Activated T-helper 1 cell treated with Interleukin-2 at 50 U/mL for 16 hours (primary cell): ENCODE measurements at places on chromosomes 16 and 17.

GRCh38 chr17:38761612-38762011, 9.1 kb downstream of the PSMB3 start:
- DNase-seq = no peak

DNA sequence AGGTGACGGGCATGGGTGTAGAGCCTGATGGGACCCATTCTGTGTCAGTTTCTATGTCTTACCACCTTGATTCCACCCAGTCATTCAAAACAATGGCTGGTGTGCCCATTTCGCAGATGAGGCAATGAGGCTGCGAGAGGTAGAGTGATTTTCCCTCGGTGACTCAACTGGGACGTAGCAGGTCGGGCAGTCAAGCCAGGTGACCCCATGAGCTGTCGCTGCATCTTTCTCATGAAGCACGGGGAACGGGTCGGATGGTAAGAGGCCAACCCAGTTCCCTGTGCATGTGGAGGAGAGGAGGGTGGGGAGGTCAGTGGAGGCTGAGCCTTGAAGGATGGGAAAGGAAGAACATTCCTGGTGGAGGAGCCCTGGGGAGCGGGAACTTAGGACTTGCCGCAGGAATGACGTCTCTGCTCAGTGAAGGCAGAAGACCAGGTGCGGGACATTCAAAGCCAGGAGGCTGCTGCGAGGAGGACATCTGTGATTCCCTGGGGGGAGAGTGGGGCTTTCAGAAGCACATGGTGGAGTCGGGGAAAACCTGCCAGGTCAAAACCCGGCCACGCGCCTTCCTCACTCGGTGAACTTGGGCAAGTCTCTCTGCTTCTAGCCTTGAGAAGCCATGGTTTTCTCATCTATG, 1.1 kb downstream of the IL21R start:
- no peak for DNase-seq

GRCh38 chr16:20822521-20823325, 16.4 kb downstream of the REXO5 start:
- no peak for DNase-seq

DNA sequence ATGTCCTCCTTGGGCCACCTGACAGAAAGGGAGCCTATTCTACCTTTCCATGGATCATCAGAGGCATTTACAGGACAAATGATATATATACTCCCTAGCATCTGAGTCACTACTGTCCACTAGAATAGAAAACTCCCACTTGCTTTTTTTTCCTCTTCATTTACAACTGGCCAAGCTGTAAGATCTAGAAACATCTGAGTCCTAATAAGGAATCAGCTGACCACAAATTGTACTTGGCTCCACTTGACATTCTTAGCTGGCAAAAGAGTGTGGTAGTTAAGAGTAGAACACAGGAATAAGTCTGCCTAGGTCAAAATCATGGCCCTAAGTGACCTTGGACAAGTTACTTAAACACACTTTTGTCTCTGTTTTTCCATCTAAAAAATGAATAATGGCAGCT, 5.2 kb downstream of the RUSF1 start:
- DNase-seq = no peak

GRCh38 chr17:42067371-42068091, 17.1 kb upstream of the C17orf113 start:
- DNase-seq = peak; percentile 48

GRCh38 chr17:38748149-38748891, at the start of gene PCGF2:
TSS of gene PCGF2 (minus strand) at chr17:38748336. CDS start at chr17:38740402, 7,934 bp downstream.
- no peak for DNase-seq

- DNase-seq = no peak
Measured at GRCh38 chr16:2737238-2737605, 15.2 kb upstream of the SRRM2 start.

- DNase-seq = no peak
Measured at GRCh38 chr17:53471514-53471913, 351.2 kb upstream of the KIF2B start.

DNA sequence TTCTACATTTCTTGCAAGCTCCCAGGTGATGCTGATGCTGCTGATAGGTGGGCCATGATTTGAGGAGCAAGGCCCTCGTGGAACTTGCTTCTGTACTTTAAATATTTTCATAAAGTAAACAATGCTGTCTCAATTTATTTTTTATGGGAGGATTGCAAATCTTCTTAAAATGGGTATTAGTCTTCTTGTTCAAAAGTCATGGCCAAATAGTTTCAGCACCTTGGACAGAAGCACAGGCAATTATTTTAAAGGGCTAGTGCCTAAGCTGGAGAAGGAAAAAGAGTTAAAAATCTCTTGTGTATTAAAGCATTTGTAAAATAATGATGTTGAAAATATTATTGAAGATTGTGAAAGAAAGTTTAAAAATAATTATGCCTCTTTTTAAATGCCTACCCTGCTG, 50.5 kb downstream of the GPR139 start:
- DNase-seq = no peak

GRCh38 chr17:29573871-29574731, 5.6 kb downstream of the TP53I13 start:
- DNase-seq = no peak

DNA sequence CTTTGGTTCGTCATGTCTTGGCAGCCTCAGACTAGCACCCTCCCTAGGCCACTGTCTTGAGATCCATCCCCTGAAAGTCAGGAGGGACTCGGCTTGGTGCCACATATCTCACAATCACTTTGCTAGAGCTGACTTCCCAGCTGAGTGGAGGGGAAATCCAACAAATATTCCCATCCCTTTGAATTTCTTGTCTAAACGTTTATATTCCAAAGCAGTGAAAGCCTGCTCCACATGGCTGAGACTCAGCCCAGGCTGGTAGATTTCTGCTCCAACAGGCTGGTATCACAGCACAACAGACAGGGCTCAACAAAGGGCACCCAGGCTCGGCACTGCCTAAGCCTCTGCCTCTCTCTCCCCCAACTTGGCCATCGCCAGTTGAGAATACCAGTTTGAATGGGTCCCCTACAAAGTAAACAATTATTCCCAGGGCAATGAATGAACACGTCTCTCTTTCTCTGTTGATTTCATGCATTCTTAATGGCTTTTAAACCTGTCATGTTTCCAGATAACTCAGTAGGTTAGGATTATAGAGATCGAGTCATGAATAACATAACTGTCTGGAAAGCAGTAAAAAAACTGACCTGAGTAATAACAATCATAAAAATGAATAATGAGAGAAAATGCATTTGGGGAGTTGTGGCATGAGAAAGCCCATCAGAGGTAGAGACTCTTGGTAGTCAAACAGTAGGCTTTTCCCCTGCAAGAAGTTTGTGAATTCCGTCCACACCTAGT, 1.0 kb downstream of the KRT13 start:
- no peak for DNase-seq

DNA sequence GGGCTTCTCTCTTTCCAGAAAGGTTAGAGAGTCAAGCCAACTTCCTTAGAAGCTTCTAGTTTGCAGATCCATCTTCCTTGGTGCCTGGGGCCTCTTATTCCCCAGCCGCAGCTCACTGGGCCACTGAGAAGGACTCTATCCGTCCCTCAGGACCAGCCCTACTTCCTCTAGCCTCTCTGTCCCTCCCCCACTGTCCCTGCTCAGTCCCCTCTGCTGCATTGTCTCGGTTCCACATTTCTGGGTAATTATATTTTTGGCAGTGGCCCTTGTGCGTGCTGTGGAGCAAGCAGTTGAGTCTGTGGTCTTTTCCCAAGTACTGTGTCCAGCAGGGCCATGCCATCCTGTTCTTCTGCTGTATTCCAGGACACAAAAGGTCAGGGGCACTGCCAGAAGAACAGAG, 17.8 kb downstream of the IRX3 start:
- no peak for DNase-seq

GRCh38 chr17:49545007-49545660, 30.5 kb upstream of the NXPH3 start:
- DNase-seq = no peak

DNA sequence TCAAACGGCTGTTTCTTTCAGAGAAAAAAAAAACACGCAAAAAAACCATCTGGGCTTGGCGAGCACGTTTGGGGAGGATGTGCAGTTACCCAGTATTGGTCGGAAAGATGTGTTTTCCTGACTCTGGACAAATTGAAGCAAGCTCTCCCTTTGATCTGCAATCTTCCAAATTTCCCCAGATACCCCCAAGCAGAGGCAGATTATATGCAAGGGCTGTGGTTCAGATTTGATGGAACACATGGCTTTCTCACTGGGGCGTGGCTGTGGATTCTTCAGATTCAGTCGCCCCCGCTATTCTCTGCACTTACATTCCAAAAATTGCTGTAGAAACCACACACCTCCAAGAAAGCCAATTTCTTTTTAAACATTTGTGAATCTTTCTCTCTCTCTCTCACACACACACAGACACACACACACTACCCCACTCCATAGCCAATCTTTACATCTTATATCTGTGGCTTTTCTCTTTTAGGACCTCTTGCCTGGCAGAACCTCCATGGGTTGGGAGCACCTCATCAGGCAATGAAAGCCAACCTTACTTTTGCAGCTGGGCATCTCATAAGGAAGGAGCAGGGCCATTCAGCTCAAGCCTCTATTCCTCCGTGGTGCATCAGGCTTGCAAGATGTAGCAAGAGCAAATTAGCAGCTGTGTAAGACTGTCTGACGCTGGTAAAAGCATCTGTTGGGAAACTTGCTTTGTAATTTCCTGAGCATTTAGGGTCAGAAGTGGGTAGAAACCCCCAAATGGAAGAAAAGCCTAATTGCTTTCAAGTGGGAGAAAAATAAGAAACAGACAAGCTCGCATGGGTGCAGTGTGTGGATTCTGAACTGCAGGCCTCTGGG, 103.9 kb upstream of the FAM20A start:
- DNase-seq = no peak

- no peak for DNase-seq
Measured at GRCh38 chr17:59641799-59642484, 22.2 kb downstream of the CLTC start.

- no peak for DNase-seq
Measured at GRCh38 chr16:65222536-65222935, 100.7 kb upstream of the CDH11 start.

DNA sequence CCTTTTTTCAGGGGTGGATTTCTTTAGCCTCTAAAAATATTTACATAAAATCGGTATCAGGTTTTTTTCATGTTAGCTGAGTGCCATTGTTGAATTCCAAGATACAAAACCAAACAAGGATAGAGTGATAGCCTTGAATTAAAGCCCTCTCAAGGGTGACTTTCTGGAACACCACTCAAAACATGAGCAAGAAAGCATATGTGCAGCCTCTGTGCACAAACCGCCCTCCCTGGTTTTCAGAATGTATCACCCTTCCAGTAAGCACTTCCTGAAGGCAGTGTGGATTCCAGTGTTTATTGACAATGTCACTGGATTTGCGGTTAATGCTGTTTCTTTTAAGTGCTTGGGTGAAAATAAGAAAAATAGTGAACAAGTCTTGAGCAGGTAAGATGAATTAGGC, 597.7 kb downstream of the TMEM114 start:
- DNase-seq = no peak

- no peak for DNase-seq
Measured at GRCh38 chr17:62700964-62701705, 73.7 kb downstream of the MRC2 start.

- DNase-seq = no peak
Measured at GRCh38 chr17:4827399-4827798, 5.7 kb upstream of the MINK1 start.

- no peak for DNase-seq
Measured at GRCh38 chr17:41824086-41824485, 11.3 kb downstream of the FKBP10 start.

DNA sequence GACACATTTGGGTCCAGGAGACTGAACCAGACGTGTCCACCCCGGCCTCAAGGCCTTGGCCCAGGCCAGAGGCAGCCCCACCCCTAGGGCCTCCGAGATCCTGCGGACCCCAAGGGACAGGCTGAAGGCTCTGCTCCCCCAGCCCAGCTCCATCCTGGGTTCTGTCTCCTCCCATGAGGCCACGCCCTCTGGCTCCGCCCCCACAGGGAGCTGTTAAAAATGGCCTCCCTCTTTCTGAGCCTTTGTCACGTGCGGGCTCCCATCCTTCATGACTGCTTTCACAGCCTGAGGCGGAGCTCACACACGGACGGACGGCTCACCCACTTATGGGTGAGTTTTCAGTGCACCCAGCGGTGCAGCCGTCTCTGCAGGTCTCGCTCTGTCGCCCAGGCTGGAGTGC, 6.5 kb upstream of the CACNA1H start:
- no peak for DNase-seq

DNA sequence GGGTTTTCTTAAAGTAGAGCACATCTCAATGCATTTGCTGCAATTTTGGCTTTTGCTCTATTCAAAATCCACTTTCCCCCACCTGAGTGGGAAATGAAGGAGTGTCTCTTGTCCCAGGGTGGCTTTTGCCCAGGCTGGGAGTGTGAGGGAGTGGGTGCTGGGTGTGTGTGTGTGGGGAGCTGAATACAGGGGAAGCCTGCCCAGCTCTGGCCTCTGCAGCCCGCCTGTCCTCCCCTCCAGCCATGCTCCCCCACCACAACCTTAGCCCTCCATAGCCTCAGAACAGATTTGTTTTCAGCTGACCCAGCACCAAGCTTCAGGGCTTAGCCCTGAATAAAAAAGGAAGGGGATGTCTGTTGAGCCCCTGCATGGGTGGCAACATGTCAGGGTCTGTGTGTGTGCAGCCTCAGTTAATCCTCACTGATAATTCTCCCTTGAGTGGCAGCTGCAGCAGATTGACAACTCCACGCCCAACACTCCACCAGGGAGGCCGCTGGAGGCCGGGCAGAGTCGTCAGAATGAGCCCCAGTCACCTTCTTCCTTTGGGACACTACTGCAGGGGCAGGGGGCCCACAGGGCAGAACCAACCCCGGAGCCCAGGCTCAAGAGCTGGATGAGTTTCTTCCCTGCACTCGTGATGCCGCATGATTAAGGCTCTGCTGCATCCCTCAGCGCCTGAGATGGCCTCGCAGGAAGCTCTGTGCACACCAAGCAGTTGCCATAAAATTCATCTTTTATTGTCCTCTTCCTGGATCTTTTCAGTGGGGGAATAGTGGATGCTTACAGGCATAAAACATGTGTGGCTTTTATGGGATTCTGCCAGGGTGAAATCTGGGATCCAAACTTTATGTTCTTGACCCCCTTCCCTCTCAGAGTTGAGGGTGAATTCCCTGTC, 55.0 kb downstream of the SPACA3 start:
- DNase-seq = no peak

DNA sequence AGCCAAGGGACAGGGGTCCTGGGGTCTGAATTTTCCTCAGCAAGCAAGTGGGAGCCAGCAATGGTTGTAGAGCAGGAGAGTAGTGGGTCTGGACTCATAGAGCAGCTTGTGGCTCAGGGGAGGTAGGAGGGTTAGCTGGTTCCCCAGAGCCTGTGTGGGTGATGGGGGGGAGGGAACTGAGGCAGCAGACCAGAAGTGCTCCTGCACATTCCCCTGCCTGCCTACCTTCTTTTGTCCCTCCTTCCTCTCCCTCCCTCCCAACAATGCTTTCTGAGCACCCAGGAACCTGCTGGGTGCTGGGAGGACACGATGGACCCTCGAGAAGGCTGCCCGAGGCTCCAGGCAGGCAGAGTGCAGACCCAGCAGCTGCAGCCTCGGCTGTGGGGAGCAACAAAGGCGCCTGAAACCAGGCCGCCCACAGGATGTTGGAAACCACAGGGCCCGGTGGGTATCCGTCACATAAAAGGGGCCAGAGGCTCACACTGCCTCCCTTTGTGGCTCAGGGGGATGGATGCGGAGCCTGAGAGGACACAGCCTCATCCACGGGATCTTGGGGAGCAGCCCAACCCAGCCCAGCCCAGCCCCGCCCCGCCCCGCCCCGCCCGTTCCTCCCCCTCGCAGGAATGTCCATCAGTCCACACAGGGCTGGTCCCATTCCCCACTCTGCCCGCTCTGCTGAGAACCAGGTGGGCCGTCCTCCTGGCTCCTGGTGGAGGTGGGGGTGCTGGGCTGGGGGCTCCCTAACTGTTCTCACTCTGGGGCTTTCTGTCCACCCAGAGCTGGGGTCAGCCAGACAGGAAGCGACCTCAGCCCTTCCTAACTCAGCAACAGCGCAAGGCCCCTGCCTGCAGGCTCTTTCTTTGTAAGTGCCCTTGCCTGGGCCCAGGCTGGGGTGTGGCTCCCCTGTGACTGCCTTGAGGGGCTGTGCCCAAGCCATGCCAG, 1.7 kb upstream of the NLRC3 start:
- DNase-seq = peak; percentile 34
